ENCODE measurements at places on chromosomes 2 and 18. TPM values are rescaled to one million over a fixed set of nuclear protein-coding genes. Genes with fewer than 3 reads are reported as not detected.

- DNase-seq = peak; percentile 11
Observed at GRCh38 chr2:216752855-216753505, 57.6 kb upstream of the IGFBP5 start.

- DNase-seq = no peak
Observed at GRCh38 chr2:210536973-210537650, 19.3 kb upstream of the CPS1 start.

The TUBA3E gene
- total RNA-seq = not detected

DNA sequence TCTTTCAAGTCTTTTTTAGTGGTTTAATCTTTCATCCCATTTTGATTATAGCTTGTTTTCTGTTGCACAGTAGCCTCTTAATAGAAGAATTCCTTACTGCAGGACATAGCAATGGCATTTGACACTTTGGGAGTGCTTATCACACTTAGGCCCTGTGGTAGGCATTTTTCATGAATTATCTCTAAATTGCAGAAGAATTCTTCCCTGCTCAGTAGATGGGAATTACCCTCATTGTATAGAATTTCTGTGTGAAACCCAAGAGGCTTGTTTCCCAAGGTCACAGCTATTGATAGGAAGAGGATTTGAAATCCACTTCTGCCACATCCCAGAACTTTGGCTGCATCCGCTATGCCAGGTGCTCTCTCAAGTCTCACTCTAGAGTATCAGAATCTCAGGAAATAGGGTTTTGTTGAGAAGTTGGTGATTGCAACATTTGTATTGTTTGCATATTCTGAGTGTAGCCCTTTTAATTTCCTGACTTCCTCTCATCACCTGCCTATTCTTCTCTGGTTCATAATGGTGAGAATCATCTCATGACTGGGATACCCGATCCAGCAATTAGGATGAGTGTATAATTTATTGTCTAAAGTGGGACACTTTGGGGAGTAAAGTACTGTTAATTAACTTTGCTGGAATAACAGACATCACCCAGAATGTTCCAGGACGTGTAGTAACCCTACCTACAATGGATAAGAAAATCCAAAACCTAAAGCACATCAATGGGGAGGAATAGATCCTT lies 255.2 kb upstream of the RASGRP3 start:
- DNase-seq = no peak

DNA sequence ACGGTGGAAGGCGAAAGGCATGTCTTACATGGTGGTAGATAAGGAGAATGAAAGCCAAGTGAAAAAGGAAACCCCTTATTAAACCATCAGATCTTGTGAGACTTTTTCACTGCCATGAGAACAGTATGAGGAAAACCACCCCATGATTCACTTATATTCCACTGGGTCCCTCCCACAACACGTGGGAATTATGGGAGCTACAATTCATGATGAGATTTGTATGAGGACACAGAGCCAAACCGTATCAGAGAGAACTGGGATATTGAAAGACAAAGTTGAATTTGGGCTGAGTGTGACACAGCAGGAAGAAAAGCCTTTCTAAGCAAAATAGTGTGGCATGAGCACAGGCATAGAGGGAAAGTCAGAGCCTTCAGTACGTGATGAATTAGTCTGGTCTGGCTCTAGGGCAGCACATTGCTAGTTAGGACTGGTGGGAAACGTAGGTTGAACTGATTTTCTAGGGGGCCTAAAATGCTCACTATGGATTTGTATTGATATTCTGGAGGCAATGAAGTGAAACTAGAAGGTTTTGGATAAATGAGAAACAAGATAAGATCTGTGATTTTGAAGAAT lies 84.8 kb upstream of the RND3 start:
- no peak for DNase-seq

- peak; percentile 62 for DNase-seq
Observed at GRCh38 chr2:146652311-146652710, 1192.5 kb upstream of the ACVR2A start.

The ZNF385B gene
- not detected for total RNA-seq

- DNase-seq = peak; percentile 31
Observed at GRCh38 chr18:80109676-80110078, 615 bp downstream of the ADNP2 start.

The STAT4 gene
- total RNA-seq = 0.28 TPM

The TCF7L1 gene
- total RNA-seq = 0.72 TPM

DNA sequence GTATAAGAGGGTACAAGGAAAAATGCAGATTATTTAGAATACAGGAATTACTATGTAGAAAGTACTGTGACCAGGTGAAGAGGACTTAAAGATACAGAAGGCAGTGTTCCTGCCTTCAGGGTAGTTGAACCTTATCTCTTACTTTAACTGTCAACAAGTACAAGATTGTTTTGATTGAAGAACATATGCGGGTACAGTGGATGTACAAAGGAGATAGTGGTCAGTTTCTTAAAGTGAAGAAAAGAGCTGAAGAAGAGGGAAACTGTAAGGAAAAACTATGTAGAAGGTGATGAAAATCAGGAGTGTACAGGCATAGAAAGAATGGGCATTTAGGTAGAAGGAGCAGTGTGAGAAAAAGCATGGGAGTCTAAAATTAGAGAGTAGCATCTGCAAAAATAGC lies 2.2 kb downstream of the RALBP1 start:
- DNase-seq = no peak

The ZSWIM2 gene
- not detected for total RNA-seq

DNA sequence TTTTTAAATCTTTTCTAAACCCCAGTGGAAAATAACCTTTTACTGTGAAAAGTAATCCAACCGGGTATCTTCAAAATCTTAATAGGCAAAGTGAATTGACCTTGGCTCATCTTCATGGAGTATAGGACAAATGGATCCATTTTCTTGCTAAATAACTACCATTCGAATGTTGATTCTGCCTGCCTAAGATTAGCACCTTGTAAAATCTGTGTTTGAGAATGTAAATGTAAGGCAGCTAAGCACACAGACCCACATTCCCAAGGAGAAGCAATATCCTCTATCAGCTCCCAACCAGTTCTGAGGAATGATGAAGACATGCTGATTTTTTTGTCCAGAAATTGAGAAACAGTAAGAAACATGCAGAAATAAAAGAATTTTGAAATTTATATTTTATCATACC lies 509.8 kb upstream of the SMIM21 start:
- no peak for DNase-seq

The TXNDC2 gene
- total RNA-seq = 0.18 TPM

The CPLX4 gene
- not detected for total RNA-seq

- DNase-seq = no peak
Observed at GRCh38 chr2:144261336-144261735, 258.6 kb downstream of the ZEB2 start.

GRCh38 chr2:60479226-60480088 lies 74.0 kb downstream of the BCL11A start:
- no peak for DNase-seq

The NYAP2 gene
- not detected for total RNA-seq

GRCh38 chr2:106108351-106108750 lies 85.8 kb downstream of the UXS1 start:
- peak; percentile 49 for DNase-seq

DNA sequence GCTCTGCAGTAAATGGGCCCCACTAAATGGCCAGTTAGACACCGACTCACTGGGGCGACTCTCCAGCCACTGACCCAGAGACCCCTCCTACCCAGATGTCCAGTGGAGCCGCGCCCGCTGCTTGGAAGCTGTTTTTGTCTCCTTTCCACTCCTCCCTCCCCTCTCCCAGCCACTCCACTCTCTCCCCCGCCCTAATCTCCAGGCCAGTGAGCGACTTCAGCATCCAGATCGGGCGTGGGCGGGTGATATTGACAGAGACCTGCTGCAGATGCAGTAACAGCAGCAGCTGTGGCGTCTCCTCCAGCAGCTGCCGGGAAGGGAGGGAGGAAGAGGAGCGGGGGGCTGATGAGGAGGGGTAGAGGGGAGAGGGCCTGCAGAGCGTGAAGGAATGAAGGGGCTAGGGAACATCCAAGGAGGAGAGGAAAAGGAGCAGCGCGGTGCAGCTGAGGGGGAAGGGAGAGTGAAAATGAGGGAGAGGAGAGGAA lies at the start of gene SCN7A:
TSS of gene SCN7A (minus strand) at position 110 of the 485 bp plus-strand sequence. CDS start 16,553 bp downstream, outside the sequence.
- DNase-seq = peak; percentile 81

The GAREM2 gene
- total RNA-seq = 0.28 TPM

GRCh38 chr2:30867385-30867784 lies 60.1 kb upstream of the CAPN13 start:
- no peak for DNase-seq

DNA sequence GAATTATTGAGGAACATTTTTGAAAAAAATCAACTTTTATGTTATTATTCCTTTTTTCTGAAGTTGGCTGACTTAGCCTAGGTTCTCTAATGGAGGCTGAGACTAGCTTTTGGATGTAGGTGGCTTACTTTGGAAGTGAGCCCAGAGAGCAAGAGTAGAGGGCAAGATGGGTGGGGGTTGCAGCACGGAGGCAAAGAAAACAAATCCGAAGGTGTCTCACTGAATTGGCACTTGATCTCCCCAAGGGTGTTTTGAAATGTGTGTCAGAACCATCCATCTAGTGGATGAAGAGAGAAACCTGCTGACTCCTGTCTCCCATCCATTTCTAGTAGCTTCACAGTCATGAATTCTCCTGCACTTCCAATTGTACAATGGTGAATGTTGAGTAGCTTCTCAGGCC lies 390.7 kb downstream of the TMEM182 start:
- no peak for DNase-seq

DNA sequence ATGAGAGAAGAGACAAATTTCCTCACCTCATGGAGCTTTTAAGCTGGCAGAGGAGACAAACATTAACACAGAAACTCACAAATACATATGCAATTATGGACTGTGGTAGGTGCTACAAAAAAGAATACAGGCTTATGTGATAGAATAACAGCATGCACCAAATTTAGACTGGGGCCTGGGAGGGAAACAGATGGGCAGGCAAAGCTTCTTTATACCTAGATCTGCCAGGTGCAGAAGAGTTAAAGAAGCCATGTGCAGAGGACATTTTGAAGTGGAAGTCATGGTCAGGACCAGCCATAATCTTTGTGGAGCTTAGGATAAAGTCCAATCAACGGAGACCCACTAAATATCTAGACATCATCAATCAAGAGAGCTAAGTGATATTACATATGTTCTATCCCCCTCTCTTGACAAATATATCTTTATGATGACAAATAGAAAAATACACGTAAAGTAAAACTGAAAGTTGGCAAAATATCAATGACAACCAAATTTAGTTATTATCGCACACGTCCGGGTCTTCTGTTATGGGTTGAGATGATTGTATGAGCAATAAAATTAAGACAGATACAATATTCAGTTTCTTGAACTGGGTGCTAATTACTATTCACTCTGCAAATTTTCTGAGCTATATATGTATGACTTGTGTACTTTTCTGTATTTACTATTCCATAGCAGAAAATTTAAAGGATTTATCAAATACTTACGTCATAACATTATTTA lies 44.1 kb downstream of the CD28 start:
- no peak for DNase-seq

The SLC11A1 gene
- under 0.01 TPM for total RNA-seq

- DNase-seq = no peak
Observed at GRCh38 chr2:222688917-222689316, 17.5 kb downstream of the MOGAT1 start.

GRCh38 chr18:814300-815084 lies 2.5 kb upstream of the YES1 start:
- no peak for DNase-seq

The RAB27B gene
- 1.3 TPM for total RNA-seq

GRCh38 chr18:77700051-77700450 lies 450.4 kb downstream of the GALR1 start:
- no peak for DNase-seq

The NCKAP1 gene
- 160 TPM for total RNA-seq

DNA sequence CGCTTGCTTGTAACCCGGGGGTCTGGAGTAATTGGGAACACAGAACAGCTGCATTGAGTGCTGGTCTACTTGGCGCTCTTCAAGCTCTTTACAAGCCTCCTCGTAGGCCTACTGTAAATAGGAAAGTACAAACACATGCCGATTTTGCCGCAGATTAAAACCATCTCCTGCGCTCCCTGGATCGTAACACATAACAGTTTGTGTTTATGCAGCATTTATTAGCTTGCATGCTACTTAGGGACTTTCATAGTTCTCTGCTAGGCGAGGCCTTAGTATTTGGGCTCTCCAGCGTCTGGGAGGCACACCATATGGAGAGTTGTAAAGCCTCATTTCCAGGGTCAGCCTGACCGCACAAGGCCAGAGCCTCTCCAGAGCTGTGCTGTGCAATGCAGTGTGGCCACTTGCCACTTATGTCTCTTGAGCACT lies 84.0 kb upstream of the HAAO start:
- DNase-seq = no peak

- no peak for DNase-seq
Observed at GRCh38 chr2:97840198-97840597, 126.8 kb downstream of the ZAP70 start.

DNA sequence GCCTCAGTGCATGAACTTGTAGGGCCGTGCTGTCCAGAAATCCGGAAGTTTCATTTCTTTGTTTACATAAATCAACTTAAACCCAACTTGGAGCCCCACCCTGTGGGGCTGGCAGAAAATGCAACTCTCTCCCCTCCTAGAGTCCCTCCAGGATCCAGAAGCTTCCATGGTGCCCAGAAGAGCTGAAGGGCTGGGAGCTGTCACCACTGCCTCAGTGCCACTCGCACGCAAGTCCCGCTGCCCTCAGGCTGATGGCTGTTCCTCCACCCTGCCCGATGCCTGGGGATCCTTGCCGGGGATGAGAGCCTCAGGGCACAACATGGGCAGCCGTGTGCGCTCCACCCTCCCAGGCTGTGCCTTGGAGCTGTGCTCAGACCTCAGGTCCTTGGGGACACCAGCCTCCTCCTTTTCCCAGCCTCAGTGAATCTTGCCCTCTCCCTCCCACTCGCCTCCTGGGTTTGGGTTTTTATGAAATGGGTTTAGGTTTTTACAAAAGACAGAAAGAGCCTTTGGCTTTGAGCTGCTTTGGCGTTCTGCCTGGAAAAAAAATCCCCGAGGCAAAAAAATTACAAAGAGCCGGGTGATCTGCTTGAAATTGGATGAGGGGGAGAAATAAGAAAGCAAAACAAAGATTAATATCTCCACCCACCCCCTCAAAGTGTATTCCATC lies 155.2 kb downstream of the TWIST2 start:
- DNase-seq = peak; percentile 65

DNA sequence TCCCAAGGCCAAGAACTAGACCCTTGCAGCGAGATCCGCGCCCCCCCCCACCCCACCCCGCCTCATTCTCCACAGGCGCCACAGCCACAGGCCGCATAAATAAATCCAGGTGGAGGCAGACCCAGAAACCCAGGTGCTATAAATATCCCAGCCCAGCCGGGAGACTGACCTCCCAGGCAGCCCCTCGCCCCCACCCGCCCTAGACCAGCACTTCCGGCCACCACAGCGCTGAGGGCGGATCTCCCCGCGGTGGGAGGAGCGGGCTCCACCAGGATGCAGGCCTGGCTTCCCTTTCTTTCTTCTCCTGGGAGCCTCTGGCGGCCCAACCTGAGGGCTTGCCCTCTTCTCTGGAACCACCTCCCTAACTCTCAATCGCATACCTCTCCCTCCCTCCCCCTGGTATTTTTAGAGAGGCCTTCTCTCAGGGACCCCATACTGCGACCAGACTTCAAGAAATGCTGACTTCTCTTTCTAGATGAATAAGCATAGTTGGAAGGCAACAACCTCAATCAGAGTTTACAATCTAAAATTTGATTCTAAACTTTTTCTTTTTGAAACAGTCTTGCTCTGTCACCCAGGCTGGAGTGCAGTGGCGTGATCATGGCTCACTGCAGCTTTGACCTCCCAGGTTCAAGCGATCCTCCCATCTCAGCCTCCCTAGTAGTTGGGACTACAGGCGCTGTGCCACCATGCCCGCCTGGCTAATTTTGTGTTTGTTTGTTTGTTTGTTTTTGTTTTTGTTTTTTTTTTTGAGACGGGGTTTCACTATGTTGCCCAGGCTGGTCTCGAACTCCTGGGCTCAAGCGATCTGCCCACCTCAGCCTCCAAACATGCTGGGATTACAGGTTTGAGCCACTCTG lies 55.0 kb downstream of the PKDCC start:
- DNase-seq = no peak

The GRHL1 gene
- 0.56 TPM for total RNA-seq

The RFTN2 gene
- total RNA-seq = 2.3 TPM

Measured in IMR-90 (cell line).